Right atrium auricular region (tissue), 2 donors: ENCODE measurements at places on chromosomes 11 and 22. TPM values are rescaled to one million over a fixed set of nuclear protein-coding genes. Genes with fewer than 3 reads are reported as not detected.

SPDYC gene
- total RNA-seq, result not detected

- no peaks in the 10 kb centered on the region for H3K4me1 ChIP-seq
- H3K4me3 ChIP-seq, result no peak overlapping the region
- no peak overlapping the region for H3K27ac ChIP-seq
- H3K27me3 ChIP-seq, result no peaks in the 10 kb centered on the region
Measured at GRCh38 chr11:10158461-10158860, 135.6 kb downstream of the SBF2 start.

GRCh38 chr11:22681281-22681812 is 14.9 kb downstream of the GAS2 start:
- no peaks in the 10 kb centered on the region for H3K4me1 ChIP-seq
- H3K4me3 ChIP-seq, result no peak overlapping the region
- no peaks in the 10 kb centered on the region for H3K36me3 ChIP-seq
- H3K27me3 ChIP-seq, result no peaks in the 10 kb centered on the region
- H3K27ac ChIP-seq, result no peak overlapping the region
- no peak for DNase-seq

MIAT gene
- total RNA-seq, result 2.0 TPM

DNA sequence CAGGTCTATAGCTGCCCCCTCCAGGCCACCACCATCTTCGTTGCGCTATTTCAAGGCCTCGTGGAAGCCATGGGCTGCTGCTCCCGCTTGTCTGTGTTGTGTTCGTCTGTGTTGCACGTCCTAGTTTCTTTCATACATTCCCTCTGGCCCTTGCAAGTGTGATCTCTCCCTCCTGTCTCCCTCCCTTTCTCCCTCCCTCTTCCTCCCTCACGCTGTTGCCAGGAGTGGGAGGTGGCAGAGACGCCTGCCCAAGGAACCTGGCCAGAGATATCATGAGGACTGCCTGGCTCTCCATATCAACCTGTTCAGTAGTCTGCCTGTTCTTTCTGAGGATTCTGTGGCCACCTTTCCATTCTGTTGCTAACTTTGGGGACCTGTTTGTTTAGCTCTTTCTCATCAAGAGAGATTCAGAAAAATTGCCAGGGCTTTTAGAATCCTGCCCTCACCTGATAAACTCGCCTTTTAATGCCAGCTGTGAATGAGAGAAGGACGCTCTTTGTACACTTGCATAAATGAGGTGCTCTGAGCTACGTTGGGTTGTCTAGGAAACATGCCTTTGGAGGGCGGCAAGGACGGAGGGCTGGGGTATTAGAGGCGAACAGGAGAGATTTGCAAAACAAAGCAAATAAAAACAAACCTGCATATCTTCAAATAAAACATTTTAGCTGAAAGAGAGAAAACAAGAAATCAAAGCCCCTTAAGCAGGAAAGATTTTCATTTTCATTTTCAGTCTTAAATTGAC is 185.2 kb downstream of the TBC1D22A start:
- H3K27ac ChIP-seq, result no peak overlapping the region
- no peaks in the 10 kb centered on the region for H3K36me3 ChIP-seq
- no peaks in the 10 kb centered on the region for H3K27me3 ChIP-seq

DNA sequence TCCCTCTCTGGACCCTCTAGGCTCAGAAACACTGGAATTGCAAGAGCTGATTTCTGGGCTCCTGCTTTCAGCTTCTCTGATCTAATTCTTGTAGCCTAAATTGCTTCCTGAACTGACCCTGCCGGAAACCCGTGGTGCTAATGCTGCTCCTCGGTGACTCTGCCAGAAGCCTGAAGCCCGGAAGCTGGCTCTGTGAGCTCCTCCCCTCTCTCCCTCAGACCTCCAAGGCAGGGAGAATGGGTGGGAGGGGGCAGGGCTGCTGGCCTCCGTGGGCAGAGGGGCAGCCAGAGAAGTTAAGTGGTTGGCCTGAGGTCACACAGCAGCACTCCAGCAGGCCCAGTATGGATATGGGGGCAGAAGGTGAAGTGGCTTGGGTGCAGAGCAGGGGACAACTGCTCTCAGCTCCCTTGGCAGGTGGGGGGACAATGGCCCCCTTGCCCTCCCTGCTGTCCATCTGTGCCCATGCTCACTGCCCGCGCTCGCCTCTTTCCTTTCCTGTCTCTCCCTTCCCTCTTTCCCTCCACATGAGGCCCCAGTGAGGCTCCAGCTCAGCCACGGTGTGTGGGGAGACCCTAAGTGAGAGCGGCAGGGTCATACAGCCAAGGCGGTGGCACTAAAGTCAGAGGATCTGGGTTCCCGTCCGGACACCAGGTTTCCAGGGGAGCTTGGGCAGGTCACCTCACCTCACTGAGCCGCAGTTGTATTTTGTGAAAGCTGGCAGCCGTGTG is 16.2 kb downstream of the CAPN5 start:
- peak overlapping the region; percentile 9 for H3K4me3 ChIP-seq
- H3K27ac ChIP-seq, result peak overlapping the region; percentile 59
- no peaks in the 10 kb centered on the region for H3K36me3 ChIP-seq
- no peaks in the 10 kb centered on the region for H3K27me3 ChIP-seq
- DNase-seq, result peak; percentile 84

DNA sequence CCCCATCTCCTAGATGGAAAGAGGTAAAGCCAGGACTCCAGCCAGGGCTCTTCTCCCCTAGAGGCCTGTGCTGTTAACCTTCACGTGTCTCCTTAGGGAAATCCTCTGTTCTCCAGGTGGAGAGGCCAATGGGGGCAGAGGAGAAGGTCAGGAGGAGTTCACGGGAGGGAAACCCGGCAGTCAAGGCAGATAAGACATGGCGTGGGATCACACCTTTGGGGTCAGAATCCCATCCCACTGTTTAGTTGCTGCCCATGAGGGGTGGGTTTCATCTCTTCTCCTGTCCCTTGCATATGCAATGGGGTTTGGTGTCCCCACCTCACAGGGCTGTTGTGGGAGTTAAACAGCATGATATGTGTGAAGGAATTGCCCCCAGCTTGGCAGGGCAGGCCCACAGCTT is 469.7 kb downstream of the TBC1D22A start:
- no peak overlapping the region for H3K27ac ChIP-seq
- peak; percentile 26 for DNase-seq
- no peaks in the 10 kb centered on the region for H3K4me1 ChIP-seq

AIFM3 gene
- 1.0 TPM for total RNA-seq

- peak overlapping the region; percentile 52 for H3K27ac ChIP-seq
- H3K4me1 ChIP-seq, result peaks cover 20% of the 10 kb centered on the region
- DNase-seq, result no peak
Measured at GRCh38 chr22:28711341-28711740, 30.3 kb downstream of the CHEK2 start.

SCO2 gene
- total RNA-seq, result not detected

- H3K27me3 ChIP-seq, result no peaks in the 10 kb centered on the region
- DNase-seq, result no peak
- H3K36me3 ChIP-seq, result peaks cover 8% of the 10 kb centered on the region
- no peak overlapping the region for H3K4me3 ChIP-seq
- H3K27ac ChIP-seq, result no peak overlapping the region
- peaks cover 26% of the 10 kb centered on the region for H3K4me1 ChIP-seq
Measured at GRCh38 chr11:86804951-86805350, 4.6 kb downstream of the PRSS23 start.

OLFML1 gene
- 7.7 TPM for total RNA-seq

DNA sequence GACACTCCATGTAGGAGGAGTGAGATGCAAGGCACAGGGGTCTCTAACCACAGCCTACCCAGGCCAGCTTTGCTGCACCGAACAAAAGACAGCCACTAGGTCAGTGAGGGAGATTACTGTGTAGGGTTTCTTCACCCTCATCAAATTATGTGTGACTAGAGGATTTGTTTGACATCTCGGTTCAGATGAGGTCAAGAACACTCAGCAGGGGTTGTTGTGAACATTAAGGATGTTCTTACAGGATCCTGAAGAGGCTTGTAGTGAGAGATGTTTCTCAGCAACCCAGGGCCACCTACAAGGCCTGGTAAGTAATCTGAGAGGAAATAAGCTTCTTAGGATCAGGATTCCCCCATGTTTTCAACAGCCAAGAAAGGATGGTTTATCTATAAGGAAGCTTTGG is 202.1 kb downstream of the NXPE2 start:
- no peaks in the 10 kb centered on the region for H3K4me1 ChIP-seq
- no peak overlapping the region for H3K4me3 ChIP-seq
- no peak for DNase-seq
- H3K27me3 ChIP-seq, result no peaks in the 10 kb centered on the region

GRCh38 chr11:82722231-82722630 is 11.4 kb downstream of the FAM181B start:
- no peak overlapping the region for H3K27ac ChIP-seq
- DNase-seq, result no peak
- H3K4me1 ChIP-seq, result peaks cover 14% of the 10 kb centered on the region
- no peaks in the 10 kb centered on the region for H3K36me3 ChIP-seq
- H3K27me3 ChIP-seq, result no peaks in the 10 kb centered on the region

DNA sequence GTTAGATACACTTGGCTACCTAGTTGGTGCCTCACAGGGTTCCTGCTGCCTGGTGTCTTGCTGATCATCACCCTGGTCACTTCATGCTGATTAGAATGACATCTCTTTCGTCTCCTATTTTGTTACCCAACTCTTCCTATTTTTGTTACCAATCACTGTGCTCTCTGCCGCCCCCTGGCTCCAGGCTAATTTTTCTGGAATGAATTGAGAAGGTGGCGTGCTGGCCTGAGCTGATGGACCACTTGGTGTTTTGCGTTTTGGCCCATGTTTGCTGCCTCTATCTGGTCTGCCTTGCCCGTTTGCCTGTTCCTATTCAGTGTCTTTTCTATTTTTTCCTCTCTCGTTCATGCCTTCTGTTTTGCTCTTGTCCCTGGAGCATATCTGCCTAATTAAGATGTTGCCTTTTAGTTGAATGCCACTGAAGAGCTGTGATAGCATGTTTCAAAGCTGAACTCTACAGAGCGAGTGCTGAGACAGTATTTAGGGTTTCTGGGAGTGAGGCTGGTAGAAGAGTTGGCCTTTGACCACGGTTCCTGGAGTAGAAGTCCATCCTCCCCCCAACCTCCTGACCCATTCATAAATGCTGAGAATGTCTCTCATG is 5.9 kb upstream of the ATF4 start:
- DNase-seq, result peak; percentile 75
- peaks cover 71% of the 10 kb centered on the region for H3K36me3 ChIP-seq
- H3K27ac ChIP-seq, result no peak overlapping the region
- H3K27me3 ChIP-seq, result no peaks in the 10 kb centered on the region
- H3K4me1 ChIP-seq, result peaks cover 20% of the 10 kb centered on the region
- no peak overlapping the region for H3K4me3 ChIP-seq

MS4A6E gene
- total RNA-seq, result not detected

- no peaks in the 10 kb centered on the region for H3K27me3 ChIP-seq
- H3K4me1 ChIP-seq, result no peaks in the 10 kb centered on the region
- no peak for DNase-seq
- no peak overlapping the region for H3K4me3 ChIP-seq
- H3K27ac ChIP-seq, result no peak overlapping the region
Measured at GRCh38 chr11:27317751-27318150, 45.3 kb downstream of the CCDC34 start.
